HTR-8/SVneo (cell line): ENCODE measurements at places on chromosomes 11 and 22.
A peak's percentile ranks its signal among the peaks of the same experiment; 100 is the strongest.

- DNase-seq, result no peak
Measured at GRCh38 chr11:45901626-45902025, 5.4 kb downstream of the FREY1 start.

GRCh38 chr22:45769569-45770210 is 98.1 kb downstream of the ATXN10 start:
- no peak for DNase-seq

DNA sequence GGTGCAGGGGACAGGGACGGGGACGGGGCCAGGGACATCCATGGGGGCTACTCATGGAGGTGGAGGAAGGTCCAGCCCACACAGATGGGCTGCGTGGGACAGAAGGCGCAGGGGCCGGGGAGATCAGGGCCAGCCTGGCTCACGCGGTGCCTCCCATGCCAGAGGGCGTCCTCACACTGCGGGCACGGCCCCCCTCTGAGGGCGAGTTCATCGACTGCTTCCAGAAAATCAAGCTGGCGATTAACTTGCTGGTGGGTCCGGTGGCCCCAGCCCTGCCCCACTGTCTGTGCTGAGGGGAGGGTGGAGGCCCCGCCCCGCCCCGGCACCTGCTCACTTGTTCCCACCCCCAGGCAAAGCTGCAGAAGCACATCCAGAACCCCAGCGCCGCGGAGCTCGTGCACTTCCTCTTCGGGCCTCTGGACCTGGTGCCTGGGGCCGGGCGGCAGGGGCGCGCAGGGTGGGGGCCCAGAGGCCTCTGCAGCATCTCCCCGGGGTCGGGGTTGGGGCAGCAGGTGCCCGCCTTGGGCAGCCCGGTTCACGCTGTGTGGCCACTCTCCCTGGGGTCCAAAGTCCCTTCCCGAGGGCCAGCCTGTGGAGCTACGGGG is 15.8 kb downstream of the EPS8L2 start:
- no peak for DNase-seq

- no peak for DNase-seq
Measured at GRCh38 chr22:27791159-27791858, 10.2 kb downstream of the MN1 start.

GRCh38 chr11:86279747-86280146 is 22.3 kb upstream of the HIKESHI start:
- DNase-seq, result no peak

DNA sequence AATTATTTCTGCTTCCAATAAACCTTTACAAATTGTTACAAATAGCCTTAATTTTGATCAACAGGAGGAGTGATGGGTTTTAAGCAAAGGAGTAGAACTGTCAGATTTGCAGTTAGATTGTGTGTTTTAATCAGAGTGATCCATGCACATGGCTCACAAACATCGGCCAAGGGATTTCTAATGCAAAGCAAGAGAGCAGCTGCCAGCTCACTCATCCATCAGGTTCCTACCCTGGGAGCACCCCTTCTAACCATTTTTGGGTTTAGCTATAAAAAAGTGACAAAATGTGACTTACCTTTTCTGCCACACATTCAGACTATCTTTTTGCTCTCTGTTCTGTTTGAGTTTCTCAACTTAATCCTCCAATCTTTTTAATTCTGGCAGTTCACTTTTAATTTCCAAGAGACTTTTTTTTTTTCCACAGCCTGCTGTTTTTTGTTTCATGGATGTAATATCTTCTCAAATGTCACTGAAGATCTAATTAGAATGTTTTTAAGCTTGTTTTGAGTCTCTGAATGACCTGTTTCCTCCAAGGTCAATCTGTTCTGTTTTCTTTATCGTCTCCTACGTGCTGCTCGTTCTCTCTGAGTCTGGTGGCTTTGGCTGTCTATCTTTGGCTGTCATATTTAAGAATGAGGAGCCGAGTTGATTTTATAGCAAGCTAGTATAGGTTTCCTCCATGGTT is 6.0 kb downstream of the IZUMO1R start:
- DNase-seq, result no peak

DNA sequence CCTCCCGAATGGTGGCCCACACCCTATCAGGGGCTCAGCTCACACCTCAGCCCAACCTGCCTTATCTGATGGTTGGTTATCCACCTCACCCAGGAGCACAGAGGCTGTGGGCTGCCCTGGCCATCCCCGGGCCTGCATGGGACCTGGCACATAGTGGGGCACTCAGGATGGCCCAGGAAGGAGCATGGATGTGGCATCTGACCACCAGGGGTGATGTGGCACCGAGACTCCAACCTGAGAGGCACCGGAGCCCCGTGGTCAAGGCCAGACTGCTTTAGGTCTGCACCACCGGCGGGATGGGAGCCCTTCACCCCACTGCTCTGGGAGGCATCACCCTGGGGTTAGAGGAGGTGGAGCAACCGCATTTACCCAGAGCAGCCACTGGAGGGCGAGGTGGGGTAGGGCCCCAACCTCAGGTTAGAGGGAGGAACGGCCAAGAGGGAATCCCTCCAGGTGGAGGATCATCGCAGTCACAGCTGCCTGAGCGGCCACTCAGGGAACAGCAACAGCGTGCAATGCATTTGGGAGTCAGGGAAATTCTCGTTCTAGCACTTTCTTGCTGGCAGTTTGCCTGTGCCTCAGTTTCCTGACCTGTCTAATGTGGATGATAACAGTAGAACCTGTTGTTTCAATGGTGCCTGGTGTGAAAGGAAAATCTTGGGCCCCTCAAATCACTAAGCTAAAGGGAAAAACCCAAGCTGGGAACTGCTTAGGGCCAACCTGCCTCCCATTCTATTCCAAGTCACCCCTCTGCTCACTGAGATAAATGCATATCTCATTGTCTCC is 52.9 kb upstream of the CARS1 start:
- peak; percentile 51 for DNase-seq

DNA sequence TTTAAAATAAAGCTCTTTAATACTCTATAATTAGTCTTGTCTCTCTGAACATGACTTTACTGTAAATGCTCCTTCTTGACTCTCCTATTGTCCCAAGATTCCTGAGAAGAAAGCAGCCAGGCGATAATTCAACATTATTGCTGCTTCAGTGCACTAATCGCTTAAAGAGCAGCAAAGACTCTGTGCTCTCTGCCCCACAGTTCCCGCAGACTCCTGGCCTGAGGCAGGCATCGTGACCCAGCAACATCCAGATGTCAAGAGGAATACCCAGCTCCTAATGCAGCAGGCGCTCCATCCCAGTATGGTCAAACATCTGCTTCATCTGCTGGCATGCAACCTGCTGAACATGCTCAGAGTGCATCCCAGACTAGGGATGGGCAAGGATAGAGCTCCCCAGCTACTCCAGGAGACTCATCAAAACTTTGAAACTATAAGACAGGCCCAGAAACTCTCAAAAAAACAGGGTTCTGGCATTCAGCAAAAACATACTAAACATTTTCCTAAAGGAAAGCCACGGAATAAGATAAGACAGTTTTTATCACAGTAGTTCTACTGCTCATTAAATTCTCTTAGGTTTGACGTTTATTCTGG is 270.0 kb downstream of the SOX6 start:
- no peak for DNase-seq

DNA sequence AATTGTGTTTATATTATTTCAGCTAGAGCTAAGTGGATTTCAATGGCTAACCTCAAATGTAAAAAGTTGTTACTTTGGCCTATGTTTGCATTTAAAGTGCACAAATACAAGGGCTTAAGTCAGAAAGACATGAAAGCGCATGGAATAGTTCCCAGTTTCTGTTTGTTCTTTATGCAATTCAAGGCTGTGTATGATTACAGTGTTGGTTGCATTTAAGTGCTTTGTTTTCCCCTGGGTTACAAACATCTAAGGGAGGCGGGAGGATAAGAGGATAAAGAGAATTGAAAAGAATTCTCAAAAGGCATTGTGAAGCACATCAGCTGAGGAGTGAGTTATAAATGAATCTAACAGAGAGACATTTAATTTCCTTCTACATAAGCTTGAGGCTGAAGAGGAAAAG is 453.4 kb downstream of the NTM start:
- DNase-seq, result no peak

- DNase-seq, result no peak
Measured at GRCh38 chr22:41830174-41830573, 2.7 kb upstream of the SREBF2 start.

- no peak for DNase-seq
Measured at GRCh38 chr11:61113201-61113600, 10.9 kb downstream of the CD5 start.

DNA sequence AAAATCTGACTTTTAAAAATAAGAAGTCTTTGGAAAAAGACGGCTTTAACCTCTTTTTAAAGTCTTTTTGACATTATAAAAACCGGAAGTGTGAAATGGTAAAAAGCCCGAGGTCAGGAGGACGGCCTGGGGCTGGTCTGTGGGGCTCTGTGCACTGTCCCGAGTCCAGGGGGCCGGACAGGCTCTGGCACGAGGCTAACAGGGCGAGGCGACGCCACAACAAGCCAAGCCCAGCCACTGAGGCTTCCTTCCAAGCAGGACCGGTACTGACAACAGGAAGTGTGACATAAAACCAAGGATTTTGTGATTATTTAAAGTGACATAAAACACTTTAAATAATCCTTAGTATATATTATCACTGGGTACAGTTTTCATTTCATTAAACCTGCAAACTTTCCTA is 39.2 kb downstream of the BRD1 start:
- no peak for DNase-seq

DNA sequence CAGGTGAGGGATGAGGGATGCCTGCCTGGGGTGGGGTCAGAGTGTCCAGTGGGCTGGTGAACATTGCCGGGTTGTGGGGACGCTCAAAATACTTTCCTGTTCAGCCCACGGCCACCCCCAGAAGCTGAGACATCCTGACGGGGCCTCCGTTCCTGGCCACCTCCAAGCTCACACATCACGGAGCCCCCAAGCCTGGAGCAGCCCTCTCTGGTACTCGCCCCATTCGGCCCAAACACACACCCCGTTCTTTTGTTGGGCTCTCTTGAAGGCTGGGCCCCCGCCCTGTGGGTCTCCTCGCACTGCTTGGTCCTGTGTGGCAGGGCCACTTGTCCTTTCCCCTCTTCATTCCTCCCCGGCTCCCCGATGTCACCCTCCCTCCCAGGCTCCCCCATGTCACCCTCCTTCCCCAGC is 442.6 kb downstream of the TBC1D22A start:
- DNase-seq, result no peak

- DNase-seq, result no peak
Measured at GRCh38 chr11:26974069-26974783, 19.7 kb upstream of the FIBIN start.
